AML-193 (cell line): ENCODE measurements at places on chromosomes 5 and 9.
A peak's percentile ranks its signal among the peaks of the same experiment; 100 is the strongest.

DNA sequence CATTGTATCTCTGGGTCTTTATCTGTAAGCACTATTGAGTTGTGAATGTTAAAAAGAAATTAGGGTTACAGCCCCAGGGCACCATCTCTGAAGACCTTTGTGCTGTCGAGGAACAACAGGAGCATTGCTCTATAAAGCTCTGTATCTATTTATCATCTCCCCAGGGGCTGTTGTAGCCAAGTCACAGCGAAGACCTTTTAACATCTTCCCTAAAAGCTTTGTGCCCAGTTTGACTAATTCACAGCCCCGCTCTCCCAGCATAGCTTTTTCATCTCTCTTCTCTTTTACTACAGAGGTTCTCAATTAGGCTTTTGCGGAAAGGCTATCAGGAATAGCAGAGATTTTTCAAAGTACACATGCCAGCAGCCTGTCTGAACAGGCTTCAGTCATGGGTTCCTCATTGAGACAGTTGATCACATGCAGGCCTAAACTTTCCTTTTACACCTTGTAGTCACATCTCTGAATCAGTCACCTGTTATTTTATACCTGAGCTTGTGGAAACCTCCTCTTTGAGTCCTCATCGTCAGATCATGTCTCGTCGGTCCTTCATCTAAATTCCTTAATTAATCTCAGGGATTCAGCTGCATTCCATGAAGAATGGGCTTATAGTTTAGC lies 140.5 kb downstream of the NPR3 start:
- DNase-seq = no peak

DNA sequence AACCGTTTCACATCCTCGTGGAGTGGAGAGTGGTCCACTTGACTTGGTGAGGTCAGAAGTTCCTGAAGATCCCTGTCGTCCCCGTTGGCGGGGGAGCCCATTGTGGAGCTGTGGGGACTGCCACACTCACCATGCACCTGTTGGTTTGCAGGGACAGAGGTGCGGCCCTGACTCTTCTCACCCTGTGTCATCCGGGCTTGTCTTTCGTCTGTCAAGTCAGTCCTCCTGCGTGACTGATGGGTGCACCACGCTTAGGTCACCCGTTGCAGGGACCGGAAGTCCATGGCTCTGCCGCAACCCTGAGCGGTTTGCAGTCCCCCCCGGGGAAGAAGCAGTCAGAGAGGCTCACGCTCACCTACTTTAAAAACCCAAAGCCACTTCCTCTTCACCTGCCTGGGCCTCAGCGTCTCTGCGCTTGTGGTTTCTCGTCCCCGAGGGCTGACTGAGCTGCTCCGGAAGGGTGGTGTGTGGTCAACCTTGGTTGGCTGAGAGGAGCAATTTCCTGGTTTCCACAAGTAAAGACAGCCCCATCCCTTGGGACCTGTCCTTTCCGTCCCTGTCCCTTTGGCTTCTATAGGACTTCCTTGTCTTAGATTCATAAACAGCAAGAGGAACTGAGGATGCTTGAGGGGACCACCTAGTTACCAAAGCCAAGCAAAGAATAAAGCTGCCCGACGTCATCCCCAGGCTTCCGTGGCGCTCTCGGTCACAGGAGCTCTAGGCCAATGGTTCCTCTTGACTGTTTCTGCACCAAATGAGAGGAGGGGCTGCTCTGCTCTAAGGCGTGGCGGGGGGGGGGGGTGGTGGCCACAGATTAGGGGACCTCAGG lies 53.2 kb downstream of the USP20 start:
- DNase-seq = peak; percentile 94

- no peak for DNase-seq
Observed at GRCh38 chr5:103511554-103511885, 51.1 kb downstream of the NUDT12 start.

DNA sequence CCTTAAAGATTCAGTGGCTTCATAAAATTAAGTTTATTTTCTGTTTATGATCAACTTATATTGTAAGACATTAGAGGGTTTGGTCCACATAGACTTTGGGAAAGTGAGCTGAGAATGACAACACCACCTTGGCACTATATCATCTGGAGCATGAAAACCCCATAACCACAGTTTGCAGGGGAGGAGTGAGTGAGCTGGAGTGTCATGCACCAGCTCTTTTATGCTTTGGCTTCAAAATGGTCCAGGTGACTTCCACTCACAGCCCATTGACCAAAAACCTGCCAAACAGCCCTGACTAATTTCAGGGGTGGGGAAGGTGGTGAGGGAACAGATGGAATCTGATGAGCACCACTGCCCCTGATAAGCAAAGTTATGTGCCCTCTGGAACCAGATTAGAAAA lies 295.8 kb downstream of the DMRTA1 start:
- DNase-seq = no peak

- no peak for DNase-seq
Observed at GRCh38 chr5:124527220-124527991, 219.0 kb downstream of the ZNF608 start.

GRCh38 chr9:81772144-81772543 lies 82.8 kb upstream of the TLE1 start:
- no peak for DNase-seq

- no peak for DNase-seq
Observed at GRCh38 chr5:90598293-90598692, 39.7 kb downstream of the ADGRV1 start.

GRCh38 chr5:176481711-176482110 lies 33.5 kb downstream of the FAF2 start:
- DNase-seq = no peak

DNA sequence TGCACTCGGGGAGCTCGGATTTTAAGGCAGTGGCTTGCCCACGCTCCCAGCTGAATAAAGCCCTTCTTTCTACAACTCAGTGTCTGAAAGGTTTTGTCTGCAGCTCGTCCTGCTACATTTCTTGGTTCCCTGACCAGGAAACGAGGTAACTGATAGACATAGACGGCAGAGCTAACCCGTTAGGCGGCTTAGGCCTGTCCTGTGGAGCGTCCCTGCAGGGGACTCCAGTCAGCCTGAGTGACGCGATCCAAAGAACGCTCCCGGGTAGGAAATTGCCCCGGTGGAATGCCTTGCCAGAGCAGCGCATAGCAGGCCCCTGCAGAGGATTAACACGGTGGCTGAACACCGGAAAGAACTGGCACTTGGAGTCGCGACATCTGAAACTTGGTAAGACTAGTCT lies 1.8 kb upstream of the SELENOP start:
- DNase-seq = no peak
